ENCODE measurements at places on chromosomes 2 and 18.
A peak's percentile ranks its signal among the peaks of the same experiment; 100 is the strongest.

GRCh38 chr18:72444111-72444797 lies 99.9 kb downstream of the CBLN2 start:
- no peak for DNase-seq

DNA sequence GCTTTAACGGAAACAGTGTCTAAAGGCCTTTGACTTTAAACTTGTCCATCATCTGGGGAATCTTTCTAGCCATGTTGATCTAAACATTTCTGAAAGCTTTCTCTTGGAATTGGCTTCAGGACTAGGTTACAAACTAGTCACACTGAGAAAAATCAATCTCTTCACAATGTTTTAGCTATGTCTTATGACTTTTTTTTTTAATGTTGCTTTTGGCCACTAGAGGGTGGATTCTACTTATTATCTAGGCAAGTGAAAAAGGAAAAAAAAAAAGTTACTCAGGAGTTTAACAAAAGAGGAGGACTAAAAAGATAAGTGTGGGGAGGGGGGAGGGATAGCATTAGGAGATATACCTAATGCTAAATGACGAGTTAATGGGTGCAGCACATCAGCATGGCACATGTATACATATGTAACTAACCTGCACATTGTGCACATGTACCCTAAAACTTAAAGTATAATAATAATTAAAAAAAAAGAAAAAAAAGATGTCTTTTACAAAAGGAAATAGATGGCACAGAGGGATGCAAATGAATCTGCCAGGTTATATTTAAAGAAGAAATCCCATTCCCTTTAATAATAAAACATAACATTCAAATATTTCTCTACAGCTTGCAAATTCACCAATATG lies 160.4 kb upstream of the PID1 start:
- peak; percentile 33 for DNase-seq

GRCh38 chr2:172712251-172712650 lies 23.4 kb upstream of the RAPGEF4 start:
- DNase-seq, result no peak

DNA sequence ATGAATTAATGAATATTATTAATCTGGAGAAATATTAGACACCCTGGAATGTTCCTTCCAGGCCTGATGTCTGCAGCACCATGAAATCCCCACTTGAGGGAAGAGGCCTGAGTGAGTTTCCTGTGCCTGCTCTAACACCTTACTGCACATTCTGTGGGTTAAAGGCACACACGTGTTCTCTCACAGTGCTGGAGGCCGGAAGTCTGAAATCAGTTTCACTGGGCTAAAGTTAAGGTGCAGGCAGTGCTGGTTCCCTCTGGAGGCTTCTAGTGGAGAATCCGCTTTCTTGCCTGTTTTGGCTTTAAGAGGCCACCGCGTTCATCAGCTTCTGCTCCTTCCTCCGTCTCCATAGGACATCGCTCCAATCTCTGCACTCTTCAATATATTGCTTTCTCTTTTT lies 48.7 kb downstream of the ACKR3 start:
- DNase-seq, result no peak

DNA sequence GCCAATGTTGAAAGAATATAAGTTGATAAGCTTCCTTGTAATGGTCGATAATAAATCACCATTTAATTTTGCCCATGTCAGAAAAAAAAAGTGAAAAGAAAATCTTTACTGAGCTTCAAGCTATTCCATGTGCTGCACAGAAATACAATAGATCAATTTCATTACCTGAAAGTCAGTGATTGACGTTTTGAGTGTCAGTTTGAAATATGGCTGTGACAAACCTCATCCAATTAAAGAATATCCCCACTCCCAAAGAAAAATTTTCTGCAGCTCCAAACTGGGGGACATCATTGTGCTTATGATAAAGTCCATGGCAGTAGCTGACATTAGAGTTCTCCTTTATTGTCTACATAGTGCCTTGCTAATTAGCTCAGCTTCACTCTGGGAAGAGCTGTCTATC lies 184.8 kb upstream of the RPRM start:
- no peak for DNase-seq

DNA sequence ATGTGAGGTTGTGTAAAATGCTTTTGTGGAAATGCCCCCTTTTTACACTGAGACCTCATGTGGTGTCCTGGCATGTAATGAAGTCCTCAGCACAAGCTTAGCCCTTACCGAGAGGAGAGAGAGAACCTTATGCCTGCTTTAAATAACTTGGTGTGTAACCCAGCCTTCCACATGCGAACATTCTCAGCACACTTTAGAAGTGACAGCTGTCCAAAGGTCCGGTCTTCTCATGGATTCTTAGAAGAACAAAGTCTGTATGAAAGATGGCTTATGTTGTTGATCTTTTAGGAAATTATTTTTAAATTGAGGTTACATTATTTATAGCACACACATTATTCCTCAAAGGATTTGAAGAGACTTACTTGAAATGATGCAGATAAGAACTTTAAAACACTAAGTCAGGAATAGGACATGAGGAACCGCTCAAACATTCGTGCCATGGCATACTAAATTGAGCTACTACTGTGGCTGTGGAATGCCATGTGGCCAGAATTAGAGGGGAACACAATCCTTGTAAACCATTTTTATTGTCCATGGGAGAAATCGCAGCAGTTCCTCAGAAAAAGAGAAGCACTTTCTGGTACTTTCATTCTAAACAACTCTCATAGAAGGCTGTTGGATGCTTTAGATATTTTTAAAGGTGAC lies 79.6 kb downstream of the WDSUB1 start:
- DNase-seq, result no peak

DNA sequence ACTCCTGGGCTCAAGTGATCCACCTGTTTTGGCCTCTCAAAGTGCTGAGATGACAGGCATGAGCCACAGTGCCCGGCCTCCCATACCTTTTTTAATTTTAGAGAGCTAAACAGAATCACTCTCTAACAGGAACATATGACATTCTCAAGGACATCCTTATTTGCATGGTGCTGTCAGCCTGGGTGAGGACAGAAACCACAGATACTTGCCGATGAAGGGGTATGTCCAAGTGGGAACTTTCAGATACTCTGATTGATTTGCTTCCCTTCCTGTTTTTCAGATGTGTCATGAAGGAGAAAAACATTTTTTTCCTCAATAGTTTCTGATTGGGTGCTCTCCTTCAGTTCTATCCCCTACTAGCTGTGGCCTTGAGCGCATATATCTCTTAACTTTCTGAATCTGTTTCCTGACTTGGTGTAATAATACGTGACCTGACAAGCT lies 49.6 kb downstream of the MYO3B start:
- DNase-seq, result no peak

DNA sequence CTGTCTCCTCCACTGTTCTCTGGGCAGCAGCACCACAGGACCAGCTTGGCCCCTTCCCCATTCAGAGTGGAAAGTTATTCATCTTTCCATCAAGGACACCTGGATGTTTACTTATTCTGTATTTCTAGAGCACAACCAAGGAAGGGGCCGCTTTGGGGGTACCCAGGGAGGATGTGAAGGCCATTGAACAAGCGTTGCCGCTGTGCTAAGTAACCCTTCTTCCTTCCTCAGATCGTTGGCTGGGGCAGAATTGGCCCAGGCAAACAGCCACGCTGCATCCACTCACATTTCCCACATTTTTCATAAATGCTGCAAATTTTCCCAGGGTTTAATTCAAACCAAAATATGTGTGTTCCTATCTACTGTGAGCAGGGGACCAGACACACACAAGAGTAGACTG lies 76.2 kb upstream of the NPAS2 start:
- DNase-seq, result no peak

DNA sequence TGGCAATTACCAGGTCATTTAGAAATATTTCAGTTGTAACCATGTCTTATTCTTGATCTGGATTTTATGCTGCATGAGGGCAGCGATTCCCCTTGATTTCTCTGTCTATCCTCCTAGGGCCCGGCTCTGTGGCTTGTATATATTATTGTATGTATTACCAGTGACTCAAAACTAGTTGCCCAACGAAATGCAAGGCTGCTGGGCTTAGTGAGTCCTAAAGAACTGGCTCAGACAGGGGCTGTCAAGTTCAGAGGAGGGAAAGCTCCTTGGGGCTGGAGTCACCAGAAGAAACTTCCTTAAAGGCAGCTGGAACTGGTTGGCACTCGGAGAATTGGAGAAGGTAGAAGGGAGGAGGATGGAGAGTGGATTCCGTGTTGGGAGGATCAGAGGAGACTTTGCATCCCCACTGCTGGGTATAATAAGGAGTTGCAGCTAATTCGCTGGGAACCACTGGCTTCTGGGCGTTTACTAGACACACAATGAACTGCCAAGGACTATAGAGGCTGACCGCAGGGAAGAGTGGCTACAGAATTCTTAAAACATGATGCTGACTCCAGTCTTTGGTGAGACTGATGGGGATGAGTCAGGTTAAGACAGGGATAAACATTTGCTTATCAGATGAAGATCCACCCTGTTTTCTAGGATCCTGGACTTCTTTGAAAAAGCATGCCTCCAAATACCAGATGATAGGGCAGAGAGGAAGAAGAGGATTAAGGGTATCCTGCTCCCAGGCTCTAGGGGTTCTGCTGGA lies 104.3 kb downstream of the PRKCE start:
- DNase-seq, result peak; percentile 15

DNA sequence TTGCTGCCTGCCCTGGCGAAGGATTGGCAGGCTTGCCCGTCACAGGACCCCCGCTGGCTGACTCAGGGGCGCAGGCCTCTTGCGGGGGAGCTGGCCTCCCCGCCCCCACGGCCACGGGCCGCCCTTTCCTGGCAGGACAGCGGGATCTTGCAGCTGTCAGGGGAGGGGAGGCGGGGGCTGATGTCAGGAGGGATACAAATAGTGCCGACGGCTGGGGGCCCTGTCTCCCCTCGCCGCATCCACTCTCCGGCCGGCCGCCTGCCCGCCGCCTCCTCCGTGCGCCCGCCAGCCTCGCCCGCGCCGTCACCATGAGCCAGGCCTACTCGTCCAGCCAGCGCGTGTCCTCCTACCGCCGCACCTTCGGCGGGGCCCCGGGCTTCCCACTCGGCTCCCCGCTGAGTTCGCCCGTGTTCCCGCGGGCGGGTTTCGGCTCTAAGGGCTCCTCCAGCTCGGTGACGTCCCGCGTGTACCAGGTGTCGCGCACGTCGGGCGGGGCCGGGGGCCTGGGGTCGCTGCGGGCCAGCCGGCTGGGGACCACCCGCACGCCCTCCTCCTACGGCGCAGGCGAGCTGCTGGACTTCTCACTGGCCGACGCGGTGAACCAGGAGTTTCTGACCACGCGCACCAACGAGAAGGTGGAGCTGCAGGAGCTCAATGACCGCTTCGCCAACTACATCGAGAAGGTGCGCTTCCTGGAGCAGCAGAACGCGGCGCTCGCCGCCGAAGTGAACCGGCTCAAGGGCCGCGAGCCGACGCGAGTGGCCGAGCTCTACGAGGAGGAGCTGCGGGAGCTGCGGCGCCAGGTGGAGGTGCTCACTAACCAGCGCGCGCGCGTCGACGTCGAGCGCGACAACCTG lies at the start of gene DES:
Gene DES (plus strand): TSS at position 223 of the 857 bp plus-strand sequence. CDS start 86 bp downstream, at position 309.
- DNase-seq, result no peak

DNA sequence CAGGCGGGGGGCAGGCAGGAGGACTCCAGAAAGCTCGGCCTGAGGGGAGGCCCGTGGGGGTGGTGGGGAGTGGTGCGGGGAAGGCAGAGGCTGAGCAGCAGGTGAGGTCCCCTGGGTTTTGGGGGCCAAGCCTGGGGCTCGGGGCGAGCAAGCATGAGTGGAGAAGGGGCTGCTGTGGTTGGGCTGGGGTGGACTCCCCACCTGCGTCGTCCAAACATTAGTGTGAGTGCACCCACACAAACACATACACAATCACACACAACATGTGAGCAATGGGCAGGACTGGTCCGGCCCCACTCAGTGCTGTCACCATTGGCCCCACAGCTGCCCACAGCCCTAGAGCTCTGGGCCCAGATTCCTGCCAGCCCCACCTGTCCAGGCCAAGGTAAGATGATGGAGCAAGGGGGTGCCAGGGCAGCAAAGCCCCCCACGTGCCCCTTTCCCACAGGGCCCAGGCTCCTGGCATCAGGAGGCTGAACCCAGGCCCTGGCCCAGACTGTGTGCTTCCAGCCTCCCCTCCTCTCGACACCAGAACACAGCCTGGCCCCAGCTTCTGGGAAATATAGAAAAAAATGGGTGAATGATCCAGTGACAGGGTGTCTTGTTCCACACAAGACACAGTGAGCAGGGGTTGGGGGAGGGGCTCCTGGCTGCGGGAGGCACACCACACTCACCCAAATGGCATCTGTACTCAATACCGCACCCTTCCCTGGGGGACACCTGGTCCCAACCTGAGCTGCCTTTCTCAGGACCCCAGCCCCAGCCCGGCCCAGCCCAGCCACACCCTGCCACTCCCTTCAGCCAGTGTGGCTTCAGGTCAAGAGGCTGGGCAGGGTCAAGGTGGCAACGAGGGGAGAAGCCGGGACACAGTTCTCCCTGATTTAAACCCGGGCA lies 463 bp upstream of the ALPP start:
- peak; percentile 85 for DNase-seq

DNA sequence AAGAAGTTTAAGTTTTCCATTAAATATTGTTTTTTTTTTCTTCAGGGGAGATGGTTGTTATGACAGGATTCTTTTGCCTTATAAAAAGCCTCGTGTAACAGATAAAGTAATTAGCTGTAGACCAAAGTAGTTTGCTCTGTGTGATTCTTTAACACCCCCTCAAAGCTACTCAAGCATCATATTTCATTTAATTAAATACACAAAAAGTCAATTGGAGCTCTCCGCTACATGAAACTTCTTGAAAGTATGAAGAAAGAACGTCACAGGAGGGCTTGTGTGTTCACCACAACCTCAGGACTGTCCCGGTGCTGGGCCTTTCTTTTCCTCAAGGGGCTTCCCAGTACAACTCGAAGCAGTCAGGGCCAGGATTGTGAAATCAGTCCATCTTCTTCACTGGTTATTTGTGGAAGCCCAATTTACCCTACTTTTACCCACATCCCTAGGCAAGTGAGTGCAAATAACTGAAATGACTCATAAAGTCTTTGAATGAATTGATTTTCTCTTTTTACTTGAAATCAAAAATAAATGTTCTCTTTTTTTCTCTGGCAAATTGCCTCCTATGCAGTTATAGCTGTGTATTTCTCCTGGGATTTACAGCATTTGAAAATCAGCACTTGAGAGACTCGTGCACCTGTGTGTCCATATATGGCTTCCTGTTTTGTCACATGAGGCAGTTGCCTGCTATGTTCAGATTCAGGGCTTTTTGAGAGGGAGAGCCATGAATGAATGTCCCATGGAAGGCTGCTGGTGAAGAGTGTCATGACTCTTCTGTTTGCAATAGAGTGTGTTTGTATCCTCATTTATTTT lies 48.6 kb downstream of the LINC00305 start:
- DNase-seq, result no peak

GRCh38 chr2:197181491-197181890 lies 129.1 kb downstream of the ANKRD44 start:
- DNase-seq, result no peak

GRCh38 chr2:236876642-236877041 lies 209.0 kb upstream of the COPS8 start:
- no peak for DNase-seq

- no peak for DNase-seq
Observed at GRCh38 chr2:209986415-209986814, 16.0 kb upstream of the RPE start.

DNA sequence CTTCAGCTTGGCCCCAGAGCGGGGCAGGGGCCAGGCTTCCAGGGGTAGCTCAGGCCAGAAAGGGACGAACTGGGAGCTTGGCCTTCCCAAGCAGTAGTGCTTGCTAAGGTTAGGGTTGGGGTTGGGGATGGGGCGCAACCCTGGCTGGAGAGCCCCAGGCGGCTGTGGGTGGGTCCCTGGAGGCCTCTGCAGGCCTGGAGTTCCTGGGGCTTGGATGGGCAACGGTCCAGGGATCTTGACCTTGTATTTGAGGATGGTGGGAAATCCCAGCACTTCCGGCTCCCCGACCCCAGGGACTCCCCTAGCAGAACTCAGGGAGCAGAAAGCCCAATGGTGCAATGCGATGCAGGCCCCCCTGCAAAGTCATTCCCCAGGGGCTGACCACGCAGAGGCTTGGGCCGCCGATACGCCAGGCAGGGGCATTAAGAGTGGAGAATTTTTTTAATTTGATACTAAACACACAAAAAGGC lies 12.6 kb upstream of the MLPH start:
- no peak for DNase-seq
